CD4-positive, alpha-beta memory T cell (primary cell): ENCODE measurements at places on chromosomes 13 and 19. TPM values are rescaled to one million over a fixed set of nuclear protein-coding genes. Genes with fewer than 3 reads are reported as not detected.

DNA sequence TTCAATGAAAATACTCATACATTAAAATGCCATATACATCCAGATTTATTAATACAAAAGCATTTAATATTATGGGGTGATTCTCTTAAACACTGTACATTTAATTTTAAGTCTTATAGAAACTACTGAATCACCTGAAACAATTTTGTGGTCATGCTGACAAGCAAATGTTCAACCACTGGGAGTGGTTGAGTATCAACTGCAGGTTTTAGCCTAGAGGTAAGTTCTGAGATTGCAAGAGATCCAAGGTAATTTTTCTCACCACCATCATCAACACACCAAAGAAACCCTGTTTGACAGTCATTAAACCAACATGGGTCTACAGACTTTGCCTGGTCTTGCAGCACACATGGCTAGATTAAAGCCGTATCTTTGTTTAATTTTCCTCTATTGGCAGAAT is 196.3 kb downstream of the LHFPL6 start:
- DNase-seq = no peak

Gene LSR
- 45.8 TPM for total RNA-seq

- DNase-seq = no peak
Observed at GRCh38 chr19:798415-799075, 1.3 kb downstream of the PTBP1 start.

DNA sequence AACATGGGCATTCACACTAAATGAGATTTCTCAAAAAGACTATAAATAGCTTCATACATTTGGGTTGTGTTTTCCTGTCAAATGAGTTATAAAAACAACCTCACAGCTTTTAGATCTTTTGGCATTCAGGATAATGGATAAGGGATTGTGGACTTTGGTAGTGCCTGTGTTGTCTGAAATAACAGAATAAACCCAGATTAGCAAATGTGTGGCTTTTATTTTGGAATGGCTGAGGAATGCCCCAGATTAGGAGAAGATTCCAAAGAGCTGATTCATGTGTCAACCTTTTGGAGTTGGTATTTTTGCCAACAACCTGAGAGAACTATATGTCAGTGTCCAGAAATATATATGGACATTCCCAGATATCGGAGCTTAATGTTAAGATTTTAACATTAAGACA is 164.7 kb downstream of the MTUS2 start:
- no peak for DNase-seq

Gene CEACAM5
- total RNA-seq = not detected

DNA sequence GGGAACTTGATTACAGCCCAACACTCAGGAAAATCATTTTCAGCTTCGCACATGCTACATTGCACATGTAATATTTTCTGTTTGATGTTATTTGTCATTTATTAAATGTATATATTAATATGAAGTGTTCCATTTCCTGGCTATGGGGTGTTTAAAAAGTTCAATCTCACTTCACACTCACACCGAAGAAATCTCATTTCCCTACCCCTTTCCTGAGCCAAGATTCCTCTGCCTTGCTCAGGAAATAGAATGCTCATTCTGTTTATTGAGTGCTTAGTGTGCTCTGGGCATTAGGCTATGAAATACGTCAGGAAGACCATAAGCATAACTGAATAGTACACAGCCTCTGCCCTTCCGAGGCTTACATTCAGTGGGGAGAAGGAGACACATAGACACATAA is 331.9 kb upstream of the TSHZ3 start:
- no peak for DNase-seq

Gene EFNB2
- total RNA-seq = 0.25 TPM

DNA sequence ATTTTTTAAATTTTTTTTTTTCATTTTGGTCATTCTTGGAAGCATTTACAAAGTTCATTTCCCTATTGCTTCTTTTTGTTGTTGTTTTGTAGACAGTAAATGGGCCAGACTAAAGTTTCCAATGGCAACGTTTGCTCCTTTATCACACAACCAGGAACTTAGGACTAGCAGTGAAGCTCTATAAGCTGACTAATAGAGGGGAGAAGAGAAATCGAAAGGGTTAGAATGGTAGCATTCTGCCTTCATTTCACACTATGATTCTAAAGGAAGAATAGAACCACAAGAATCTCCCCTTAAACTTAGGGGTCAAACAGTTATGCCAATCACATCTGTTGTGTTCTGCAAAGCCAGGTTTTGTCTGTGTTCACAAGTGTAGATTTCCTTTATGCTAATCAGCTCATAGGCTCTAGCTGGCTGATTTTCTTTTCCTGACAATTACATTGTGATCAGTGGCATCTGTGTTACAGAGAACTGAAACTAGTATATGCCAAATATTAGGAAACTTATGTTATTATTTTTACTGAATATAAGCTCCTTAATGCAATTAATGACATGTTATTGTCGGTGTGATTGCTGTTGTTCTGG is 467.3 kb downstream of the DACH1 start:
- no peak for DNase-seq

- DNase-seq = no peak
Observed at GRCh38 chr13:67043901-67044300, 186.2 kb downstream of the PCDH9 start.

Gene ZNF256
- total RNA-seq = 12.4 TPM

- DNase-seq = no peak
Observed at GRCh38 chr13:42788601-42789000, 7.2 kb downstream of the FAM216B start.

Gene CYP4F11
- total RNA-seq = not detected

Gene PTH2
- not detected for total RNA-seq

DNA sequence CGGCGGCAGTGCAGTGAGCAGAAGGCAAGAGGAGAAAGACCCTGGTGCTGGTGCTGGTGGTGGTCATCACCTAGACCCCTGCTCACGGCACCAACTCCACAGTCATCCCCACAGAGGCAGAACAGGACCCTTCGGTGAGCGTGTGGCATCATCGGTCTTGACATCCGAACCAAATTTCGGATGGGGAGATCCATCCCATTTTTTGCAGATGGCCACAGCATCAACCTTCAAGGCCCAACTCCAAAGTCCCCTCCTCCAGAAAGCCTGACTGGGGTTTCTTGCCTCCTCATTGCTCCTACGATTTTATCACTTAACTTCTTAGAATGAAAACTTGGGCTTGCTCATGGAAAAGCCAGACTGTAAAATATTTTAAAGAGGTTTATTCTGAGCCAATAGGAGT is 8.7 kb upstream of the KLK12 start:
- no peak for DNase-seq

DNA sequence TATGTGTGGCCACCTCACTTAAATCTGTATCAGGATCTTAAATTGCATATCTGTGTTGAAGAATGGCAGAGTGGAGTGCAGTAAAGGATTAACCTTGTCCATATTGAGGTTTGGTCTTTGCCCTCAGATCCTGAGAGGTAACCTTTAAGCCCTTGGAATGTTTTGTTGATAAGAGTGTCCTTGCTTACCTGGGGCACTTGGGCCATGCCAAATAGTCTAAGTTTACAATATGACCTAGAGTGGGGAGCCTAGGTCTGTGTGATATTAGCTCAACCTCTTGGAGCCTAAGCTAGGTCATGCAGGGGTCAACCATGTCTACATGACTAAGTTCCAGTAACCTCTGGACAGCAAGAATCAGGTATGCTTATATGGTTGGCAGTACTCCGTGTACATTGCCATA is 792.5 kb downstream of the DIAPH3 start:
- DNase-seq = no peak

GRCh38 chr13:93045836-93046235 is 180.8 kb upstream of the GPC6 start:
- no peak for DNase-seq

- DNase-seq = no peak
Observed at GRCh38 chr13:46313432-46314257, 73.4 kb downstream of the RUBCNL start.

Gene PRR22
- total RNA-seq = 5.9 TPM

Gene ADGRE2
- total RNA-seq = 0.47 TPM
